ENCODE measurements at places on chromosomes 11 and 22.

DNA sequence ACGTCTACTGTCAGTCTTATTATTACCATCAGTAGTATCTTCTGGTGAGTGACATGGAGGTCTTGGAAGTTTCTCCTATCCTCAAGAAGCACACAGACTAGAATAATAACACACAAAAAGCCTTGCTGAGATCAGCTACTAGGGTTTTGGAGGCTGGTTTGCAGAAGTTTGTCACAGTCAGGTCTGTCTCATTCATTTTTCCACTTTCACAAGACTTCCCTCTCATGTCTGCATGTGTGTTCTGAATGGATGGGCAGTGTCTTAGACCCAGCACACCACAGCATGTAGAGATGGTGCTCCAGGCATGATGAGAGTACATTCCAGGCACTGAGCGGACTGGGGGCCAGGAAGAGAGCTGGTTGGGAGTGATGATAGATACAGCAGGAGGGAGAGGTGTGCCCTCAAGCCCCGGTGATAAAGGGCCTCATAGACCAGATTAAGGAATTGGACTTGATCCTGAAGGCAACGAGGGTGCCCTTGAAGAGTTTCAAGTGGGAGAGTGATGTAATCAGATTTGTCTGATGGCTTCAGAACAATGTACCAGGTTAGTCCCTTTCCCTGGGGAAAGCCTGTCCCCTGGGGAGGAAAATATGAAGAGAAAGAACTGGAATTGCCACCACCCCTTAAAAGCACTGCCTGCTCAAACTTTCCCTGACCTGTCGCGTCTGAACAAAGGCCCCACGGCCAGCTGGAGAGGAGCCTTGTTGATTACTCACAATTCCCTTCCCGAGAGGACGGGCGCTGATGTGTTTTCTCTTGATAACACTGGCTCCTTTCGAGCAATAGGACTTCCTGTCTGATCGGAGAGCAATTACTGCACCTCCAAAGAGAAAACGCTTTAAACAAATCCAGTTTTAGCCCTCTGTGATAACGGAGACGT lies 45.1 kb upstream of the LMO2 start:
- no peak for DNase-seq

DNA sequence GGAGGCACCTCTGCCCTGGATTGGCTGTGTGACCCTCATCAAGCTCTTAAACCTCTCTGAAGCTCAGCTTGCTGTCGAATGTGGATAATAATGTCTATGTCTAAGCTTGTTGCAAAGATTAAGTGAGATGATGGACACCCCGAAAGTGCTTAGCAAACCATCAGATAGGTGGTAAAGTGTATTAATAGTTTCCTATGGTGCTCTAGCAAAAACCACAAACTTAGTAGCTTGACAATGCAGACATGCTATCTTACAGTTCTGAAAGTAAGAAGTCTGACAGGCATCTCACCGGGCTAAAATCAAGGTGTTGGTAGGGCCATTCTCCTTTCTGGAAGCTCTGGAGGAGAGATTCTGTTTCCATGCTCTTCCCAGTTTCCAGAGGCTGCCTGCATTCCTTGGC lies 106.5 kb upstream of the CSNK2A3 start:
- DNase-seq = no peak

GRCh38 chr11:86664930-86665329 lies 7.5 kb downstream of the ME3 start:
- DNase-seq = no peak

GRCh38 chr11:1834779-1835670 lies at the start of gene SYT8:
TSS of gene SYT8 (plus strand) at chr11:1834990. CDS start at chr11:1835106, 116 bp downstream.
- DNase-seq = no peak
